ENCODE measurements at places on chromosomes 16 and 17. TPM values are rescaled to one million over a fixed set of nuclear protein-coding genes. Genes with fewer than 3 reads are reported as not detected.

DNA sequence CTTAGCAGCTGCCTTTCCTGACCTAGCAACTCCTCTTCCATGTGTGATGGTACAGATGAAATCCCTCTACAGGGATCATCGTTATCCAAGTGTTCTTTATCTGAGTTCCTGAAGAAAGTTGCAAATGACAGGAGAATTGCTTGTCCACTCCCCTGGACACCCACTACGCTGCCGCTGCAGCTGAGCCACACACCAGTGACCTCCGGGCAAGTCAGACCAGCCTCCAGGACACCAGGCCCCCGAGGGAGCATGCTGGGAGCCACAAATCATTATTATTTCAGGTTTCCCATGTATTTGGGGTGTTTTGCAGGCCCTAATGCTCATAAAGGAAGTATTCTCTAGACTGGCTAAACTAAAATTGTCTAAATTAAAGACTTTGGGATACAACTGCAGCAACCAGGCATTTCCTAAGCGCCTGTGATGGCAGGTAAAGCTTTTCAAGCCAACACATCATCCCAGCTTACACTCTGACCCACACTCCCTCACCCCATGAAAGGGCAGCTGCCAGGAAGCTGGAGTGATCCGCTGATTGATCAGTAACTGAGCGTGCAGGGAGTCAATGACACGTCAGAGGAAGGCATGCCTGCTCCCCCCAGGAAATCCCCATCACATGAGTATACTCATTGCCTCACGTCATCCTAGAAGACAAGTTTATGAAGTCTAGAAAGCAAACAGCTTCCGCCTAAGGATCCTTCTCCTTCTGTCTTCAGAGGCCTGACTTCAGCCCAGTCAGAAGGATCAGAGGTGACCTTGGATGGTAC is 14.4 kb downstream of the FA2H start:
- no peaks in the 10 kb centered on the region for H3K4me1 ChIP-seq
- DNase-seq: no peak
- H3K27ac ChIP-seq: no peak overlapping the region

DNA sequence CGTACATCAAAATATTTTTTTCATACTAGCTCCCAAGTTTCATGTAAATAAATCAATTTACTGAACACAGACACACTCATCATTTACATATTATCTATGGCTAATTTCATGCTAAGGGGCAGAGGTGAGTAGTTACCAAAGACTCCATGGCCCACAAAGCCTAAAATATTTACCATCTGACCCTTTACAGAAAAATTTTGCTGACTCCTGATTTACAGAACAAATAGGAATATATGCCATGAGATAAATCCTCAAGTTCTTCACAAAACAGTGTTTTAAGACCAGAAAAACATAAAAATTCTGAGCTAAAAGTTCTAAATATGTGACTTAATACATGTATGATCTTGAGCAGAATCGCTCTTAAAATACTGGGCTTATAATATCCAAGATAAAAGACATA is 36.6 kb upstream of the PHLPP2 start:
- H3K36me3 ChIP-seq: peaks cover 79% of the 10 kb centered on the region
- DNase-seq: no peak
- H3K4me1 ChIP-seq: no peaks in the 10 kb centered on the region
- no peak overlapping the region for H3K27ac ChIP-seq
- no peak overlapping the region for H3K4me3 ChIP-seq
- H3K27me3 ChIP-seq: no peaks in the 10 kb centered on the region

DNA sequence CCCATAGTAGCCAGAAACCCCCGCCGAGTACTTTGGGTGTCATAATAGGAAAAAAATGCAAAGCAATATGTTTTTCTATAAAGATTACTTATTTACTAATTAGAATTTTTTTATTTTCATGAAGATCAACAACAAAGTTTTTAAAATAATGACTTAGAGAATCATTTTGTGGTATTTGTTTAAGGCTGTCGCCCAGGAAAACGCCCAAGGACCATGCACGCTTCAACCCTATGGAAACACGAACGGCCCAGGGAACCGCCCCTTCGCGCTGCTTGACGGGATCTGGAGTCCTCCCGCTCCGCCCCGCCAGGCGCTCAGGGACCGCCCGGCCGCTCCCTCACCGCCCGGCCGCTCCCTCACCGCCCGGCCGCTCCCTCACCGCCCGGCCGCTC is 408 bp upstream of the KPNA2 start:
- no peak overlapping the region for H3K27ac ChIP-seq
- no peaks in the 10 kb centered on the region for H3K27me3 ChIP-seq
- peak overlapping the region; percentile 36 for H3K4me3 ChIP-seq

- DNase-seq: no peak
- no peak overlapping the region for H3K27ac ChIP-seq
- H3K4me1 ChIP-seq: no peaks in the 10 kb centered on the region
- peaks cover 7% of the 10 kb centered on the region for H3K27me3 ChIP-seq
- H3K4me3 ChIP-seq: peak overlapping the region; percentile 53
Measured at GRCh38 chr16:28062847-28063521, 530 bp downstream of the GSG1L start.

DNA sequence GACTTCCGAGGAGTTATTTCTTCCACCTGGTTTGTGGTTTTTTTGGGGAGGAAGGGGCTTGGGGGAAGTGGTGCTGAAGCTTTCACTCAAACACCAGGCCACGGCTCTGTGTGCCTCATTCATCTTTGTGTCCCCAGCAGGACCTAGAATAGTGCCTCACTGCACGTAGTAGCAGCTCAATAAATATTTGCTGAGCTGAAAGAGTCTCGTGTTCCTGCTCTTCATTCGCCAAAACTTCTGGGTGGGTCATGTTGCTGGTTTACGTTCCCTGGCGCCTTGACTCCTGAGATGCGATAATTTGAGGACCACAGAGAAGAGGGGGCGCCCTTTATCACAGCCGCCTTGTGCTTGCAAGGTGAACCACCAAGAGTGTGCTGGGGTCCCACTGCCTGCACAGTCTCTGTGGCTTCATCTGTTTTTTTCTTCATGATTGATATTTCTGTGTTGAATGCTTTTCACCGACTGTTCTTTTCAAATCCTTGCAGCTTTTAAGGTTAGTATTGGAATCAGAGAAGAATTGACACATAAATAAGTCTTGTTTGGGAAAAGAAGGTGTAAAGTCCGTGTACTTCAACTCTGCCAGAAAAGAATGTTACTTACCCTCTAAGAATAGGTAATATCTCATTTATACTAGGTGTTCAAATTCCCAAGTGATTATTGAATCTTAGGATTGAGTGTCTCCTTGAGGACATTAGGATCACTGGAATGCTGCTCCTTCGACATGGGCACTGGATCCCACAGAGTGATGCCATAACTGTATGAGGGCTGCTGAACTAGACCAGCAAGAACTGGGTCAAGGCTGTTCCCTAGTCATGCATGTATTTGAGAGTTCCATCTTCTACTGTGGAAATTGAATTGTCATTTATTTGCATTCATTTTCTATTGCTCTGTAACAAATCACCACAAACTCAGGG is 92.7 kb upstream of the CLEC18A start:
- no peaks in the 10 kb centered on the region for H3K27me3 ChIP-seq
- no peak for DNase-seq
- peak overlapping the region; percentile 54 for H3K27ac ChIP-seq
- H3K4me3 ChIP-seq: no peak overlapping the region
- no peaks in the 10 kb centered on the region for H3K36me3 ChIP-seq

Gene PRR35
- not detected for total RNA-seq

Gene TP53TG3F
- not detected for total RNA-seq
